ENCODE measurements at places on chromosomes 12 and 14. TPM values are rescaled to one million over a fixed set of nuclear protein-coding genes. Genes with fewer than 3 reads are reported as not detected.

CIT gene
- total RNA-seq: 115 TPM

DNA sequence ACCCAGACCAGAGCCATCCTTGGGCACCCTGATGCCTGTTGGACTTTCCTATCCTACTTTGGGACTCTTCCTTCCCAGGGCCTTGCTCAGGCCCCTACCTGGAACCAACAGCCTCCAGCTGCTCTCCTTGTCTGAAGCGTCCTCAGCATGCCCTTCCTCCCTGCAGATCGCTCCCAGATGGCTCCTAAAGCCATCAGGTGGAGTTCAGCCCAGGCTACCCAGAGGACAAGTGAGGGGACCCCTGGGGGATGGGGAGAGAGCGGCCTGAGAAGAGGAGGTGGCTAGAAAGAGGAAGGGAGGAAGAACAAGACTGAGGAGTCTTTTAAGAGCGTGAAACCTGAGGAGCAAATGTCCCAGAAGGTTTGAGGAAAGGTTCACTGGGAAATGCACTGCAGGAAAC, 236.6 kb downstream of the ZFP36L1 start:
- H3K27ac ChIP-seq: no peak overlapping the region
- no peak overlapping the region for H3K4me3 ChIP-seq
- no peak for DNase-seq
- H3K27me3 ChIP-seq: no peaks in the 10 kb centered on the region
- H3K36me3 ChIP-seq: no peaks in the 10 kb centered on the region

DNA sequence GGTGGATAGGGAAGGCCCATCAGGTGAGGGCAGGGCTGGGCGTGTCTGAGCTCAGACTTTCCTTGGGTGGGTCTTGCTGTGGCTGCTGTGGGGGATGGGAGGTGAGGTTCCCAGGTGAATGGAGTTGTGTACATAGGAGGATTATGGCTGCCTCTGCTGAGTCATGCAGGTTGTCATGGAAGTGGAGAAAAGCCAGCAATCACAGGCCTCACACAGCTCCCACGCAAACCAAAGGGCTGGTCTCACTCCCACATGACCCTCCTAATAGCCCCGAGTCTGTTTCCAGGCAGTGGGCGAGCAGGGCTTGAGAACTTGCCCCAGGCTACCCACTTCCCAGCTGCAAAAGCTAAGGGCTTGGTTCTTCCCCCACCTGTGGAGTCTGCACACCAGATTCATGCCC, 149.5 kb downstream of the IPO8 start:
- H3K27me3 ChIP-seq: no peaks in the 10 kb centered on the region
- H3K4me1 ChIP-seq: no peaks in the 10 kb centered on the region
- no peak overlapping the region for H3K27ac ChIP-seq
- no peaks in the 10 kb centered on the region for H3K36me3 ChIP-seq
- no peak for DNase-seq
- no peak overlapping the region for H3K4me3 ChIP-seq

DNA sequence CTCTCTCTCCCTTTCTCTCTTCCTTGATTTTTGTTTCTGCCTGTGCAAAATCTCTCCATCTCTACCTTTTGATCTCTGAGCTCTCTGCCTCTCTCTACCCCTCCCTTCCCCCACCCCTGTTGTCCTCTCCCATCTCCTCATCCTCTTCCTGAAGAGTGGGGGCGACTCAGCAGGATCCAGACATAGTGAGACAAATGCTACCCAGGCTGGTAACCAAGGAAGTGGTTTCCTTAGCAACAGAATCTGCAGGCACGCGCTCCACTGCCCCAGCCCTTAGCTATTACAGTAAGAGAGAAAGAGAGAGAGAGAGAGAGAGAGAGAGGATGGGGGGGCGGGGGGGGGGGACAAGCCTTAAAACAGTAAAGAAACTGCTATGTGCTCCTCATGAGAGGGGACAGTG, 85.6 kb downstream of the CMKLR1 start:
- no peak overlapping the region for H3K27ac ChIP-seq
- H3K4me1 ChIP-seq: peaks cover 5% of the 10 kb centered on the region

GRCh38 chr12:58570411-58570810, 349.9 kb downstream of the LRIG3 start:
- no peaks in the 10 kb centered on the region for H3K36me3 ChIP-seq
- no peaks in the 10 kb centered on the region for H3K27me3 ChIP-seq
- H3K27ac ChIP-seq: no peak overlapping the region
- no peak overlapping the region for H3K4me3 ChIP-seq

GRCh38 chr14:95498622-95499353, 17.7 kb downstream of the SYNE3 start:
- H3K27ac ChIP-seq: no peak overlapping the region
- peaks cover 50% of the 10 kb centered on the region for H3K36me3 ChIP-seq
- DNase-seq: no peak
- H3K4me1 ChIP-seq: peaks cover 80% of the 10 kb centered on the region
- H3K27me3 ChIP-seq: no peaks in the 10 kb centered on the region

DNA sequence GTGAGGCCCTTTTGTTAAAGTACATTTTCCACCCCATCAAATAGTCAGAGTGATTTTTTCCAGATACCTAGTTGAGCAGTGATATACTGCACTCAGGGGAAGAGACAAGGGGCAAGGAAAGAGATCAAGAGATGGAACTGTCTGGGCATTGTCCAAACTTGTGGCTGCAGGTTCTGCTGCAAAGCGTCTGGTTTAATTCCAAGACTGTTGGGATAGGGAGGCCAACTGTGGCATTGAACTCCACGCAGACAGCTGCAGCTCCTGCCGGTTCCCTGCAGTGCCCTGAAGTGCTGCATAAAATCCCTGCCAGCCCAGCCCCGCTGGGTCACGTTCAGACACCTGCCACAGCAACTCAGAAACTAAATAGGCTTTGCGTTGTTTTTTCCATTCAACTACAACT, 30.5 kb downstream of the RPH3A start:
- DNase-seq: no peak
- H3K4me3 ChIP-seq: no peak overlapping the region
- H3K4me1 ChIP-seq: no peaks in the 10 kb centered on the region
- no peak overlapping the region for H3K27ac ChIP-seq
